IMR-90 (cell line): ENCODE measurements at places on chromosomes 2 and 18. TPM values are rescaled to one million over a fixed set of nuclear protein-coding genes. Genes with fewer than 3 reads are reported as not detected.
A peak's percentile ranks its signal among the peaks of the same experiment; 100 is the strongest.

- DNase-seq, result peak; percentile 65
These were observed 142.0 kb downstream of the ZEB2 start for GRCh38 chr2:144377914-144378313.

The TDRD15 gene
- total RNA-seq, result not detected in 2 replicates

GRCh38 chr18:60389314-60389713 is 16.7 kb upstream of the MC4R start:
- DNase-seq, result no peak

The SIX2 gene
- total RNA-seq, result not detected in 2 replicates

The NMUR1 gene
- total RNA-seq, result not detected in 2 replicates

The TRMT61B gene
- 5.7 and 11.1 TPM in 2 replicates for total RNA-seq

The CDH19 gene
- not detected in 2 replicates for total RNA-seq

DNA sequence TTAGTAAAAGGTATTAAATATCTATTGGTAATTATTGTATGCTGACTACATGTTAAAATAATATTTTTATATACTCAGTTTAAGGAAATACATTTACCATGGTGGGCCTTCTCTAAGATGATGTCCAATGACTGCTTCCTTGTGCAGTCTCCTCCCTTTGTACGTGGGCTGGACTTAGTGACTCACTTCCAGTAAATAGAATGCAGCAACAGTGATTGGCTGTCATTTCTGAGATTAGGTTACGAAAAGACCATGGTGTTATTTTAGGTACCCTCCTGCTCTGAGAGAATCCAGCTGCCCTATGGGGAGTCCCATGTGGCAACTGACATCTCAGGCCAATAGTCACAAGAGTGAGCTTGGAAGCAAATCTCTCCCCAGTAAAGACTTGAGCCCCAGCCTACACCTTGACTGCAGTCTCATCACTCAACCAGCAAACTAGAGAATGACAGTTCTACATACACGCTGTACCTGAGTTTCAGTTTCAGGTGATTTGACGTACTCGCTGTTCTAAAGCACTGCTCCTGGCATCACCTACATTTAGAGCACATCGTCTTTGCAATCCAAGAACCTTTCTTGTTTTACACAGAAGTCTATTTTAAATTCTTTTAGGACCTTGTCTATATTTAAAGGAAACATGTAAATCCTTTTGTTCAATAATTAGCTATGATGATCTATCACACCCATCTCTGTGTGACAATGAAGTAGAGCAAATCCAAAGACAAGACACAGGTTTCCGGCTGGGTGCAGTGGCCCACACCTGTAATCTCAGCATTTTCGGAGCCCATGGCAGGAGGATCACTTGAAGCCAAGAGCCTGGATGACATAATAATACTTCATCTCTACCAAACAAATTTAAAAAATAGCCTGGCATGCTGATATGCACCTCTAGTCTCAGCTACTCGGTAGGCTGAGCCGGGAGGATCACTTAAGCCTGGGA is 87.2 kb downstream of the COBLL1 start:
- no peak for DNase-seq

The C2orf66 gene
- total RNA-seq, result not detected in 2 replicates

GRCh38 chr2:164934401-164935117 is 20.8 kb downstream of the SLC38A11 start:
- DNase-seq, result no peak

- no peak for DNase-seq
These were observed 3.5 kb upstream of the KCNE4 start for GRCh38 chr2:223048519-223048918.

GRCh38 chr18:63872586-63872985 is 14.9 kb upstream of the SERPINB2 start:
- no peak for DNase-seq
